Upper lobe of right lung (tissue), 1 donor: ENCODE measurements at places on chromosomes 2 and 18. TPM values are rescaled to one million over a fixed set of nuclear protein-coding genes. Genes with fewer than 3 reads are reported as not detected.

Gene SEPTIN2
- 264 TPM for total RNA-seq

DNA sequence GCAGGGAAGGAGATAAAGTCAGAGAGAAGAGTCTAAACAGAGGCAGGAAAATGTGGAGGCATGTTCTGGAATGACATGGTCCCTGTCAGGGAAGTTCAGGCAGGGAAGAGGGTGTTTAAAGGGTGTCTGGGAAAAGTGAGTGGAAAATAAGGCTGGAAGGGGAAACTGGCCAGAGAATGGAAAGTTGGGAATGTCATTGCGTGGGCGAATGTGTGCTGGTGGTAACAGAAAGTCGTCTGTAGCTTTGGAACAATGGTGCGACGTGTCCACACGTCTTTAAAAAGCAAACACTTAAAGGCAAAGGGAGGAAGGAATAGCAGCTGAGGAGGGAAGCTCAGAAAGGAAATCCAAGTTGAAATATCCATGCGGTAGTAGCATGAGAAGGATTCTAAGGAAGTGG is 469.5 kb upstream of the SALL3 start:
- DNase-seq, result no peak

DNA sequence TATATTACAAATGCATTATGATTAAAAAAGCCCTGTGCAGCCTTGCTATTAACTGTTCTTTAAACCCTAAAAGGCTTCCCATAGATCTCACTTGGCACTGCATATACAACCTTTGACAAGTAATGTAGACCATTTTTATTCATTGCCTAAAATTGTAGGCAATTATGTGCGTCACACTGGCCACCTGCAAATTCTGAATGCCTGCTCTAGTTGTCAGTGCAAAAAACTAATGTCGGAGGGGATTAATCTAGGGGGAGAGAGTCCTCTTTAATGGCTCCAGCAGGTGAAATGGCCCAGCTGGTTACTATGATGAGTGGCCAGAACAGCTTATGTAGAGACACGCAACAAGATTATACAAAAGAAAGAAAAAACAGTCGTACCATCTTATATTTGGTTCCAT is 123.2 kb downstream of the OLA1 start:
- DNase-seq, result no peak

Gene DSG4
- not detected for total RNA-seq

DNA sequence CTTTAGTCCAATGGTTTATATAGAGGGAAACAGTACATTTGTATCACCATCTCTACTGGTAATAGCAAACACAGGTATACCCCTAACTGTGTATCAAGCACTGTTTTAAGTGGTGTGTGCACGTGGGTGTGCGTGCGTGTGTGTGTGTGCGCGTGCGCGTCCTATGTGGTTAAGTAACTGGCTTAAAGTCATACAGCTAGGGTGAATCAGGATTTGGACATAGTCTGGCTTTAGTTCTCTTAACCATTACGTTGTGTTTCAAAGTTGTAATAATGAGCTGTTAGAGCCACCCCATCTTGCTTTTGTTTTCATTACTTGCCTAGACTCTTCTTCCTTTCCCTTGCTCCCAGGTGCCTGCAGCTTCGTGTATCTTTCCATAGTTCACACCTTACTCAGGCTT is 2.1 kb downstream of the HADHB start:
- DNase-seq, result no peak

Gene NOTO
- not detected for total RNA-seq

- DNase-seq, result peak; percentile 91
These were observed 1.3 kb downstream of the PKP4 start for GRCh38 chr2:158457826-158458616.

DNA sequence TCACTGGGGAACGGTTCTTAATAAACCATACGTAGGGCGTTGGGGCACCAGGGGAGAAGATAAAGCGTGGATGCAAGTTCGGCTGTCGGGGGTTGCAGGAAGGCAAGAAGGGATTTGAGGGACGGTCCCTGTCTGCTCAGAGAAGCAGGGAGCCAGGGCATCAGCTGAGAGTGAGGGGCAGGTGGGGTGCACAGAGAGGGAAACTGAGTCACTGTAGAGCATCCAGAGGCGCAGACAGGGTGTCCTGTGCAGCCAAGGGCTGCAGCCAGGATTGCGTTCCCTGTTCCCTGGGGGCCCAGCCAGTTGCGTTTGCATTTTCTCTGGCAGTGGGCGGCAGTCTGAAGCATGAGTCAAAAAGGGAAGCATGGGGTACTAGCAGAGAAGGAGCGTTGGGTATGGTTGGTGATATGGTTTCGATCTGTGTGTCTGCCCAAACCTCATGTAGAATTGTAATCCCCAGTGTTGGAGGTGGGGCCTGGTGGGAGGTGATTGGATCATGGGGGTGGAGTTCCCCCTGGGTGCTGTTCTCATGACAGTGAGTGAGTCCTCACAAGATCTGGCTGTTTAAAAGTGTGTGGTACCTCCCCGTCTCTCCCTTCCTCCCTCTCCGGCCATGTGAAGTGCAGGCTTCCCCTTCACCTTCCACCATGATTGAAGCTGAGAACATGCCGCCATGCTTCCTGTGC is 202.9 kb downstream of the NDUFA10 start:
- peak; percentile 51 for DNase-seq

- DNase-seq, result no peak
These were observed 1.3 kb downstream of the TWIST2 start for GRCh38 chr2:238848976-238849853.

DNA sequence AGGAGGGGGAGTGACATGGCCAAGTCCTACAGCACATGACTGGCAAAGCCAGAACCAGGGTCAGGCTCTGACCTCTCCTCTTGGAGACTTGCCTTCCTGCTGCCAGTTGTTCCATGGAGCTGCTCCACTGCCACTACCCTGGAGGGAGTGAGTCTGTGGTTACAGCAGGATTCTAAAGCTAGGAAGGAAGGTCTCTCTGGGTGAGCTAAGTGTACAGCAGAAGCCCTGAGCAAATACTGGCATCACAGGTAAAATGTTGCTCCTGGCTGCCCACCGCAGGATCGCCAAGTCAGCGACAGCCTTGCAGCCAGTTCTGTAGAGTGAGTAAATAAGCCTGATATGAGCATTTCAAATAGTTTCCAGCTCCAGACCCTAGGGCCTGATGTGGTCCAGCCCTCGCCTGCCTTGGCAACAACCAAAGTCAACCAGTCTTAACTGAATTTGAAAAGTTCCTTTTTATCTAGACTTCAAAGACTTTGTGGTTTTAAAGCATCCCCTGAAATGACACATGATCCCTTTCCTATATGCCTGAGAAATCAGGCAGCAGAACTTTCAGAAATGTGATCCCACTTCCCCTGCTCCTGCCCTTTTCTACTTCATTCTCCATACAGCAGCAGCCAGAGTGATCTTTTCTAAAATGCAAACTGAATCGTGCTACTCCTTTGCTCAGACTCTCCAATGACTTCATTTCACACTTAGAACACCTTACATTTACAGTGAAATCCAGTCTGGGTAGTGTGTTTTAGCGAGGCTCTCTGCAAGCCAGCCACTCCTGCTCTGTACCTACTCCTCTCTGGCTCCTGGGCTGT is 114.3 kb downstream of the MGAT5 start:
- no peak for DNase-seq

Gene POMC
- 3.3 TPM for total RNA-seq

Gene DNAJC5G
- total RNA-seq, result not detected

DNA sequence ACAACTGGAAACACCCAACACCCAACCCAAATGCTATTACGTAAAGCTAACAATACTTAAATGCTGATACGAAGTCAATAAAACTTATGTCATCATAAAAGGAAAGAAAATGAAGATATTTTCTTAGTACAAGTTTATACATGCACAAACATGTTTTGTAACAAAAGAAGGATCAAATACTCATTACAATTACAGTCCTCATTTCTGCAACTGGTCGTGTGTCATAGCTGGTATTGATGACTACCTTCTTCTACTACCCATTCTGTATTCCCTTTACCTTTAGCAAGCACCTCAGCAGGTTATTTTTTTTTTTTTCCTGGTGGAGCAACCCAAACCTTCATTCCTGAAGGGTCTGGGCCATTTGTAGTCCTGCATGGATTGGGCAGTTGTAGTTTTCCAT is 1298.5 kb downstream of the SUCLG1 start:
- DNase-seq, result no peak

Gene ZEB2
- 178 TPM for total RNA-seq

Gene BOLL
- total RNA-seq, result not detected
